ENCODE measurements at places on chromosomes 2 and 18.
A peak's percentile ranks its signal among the peaks of the same experiment; 100 is the strongest.

DNA sequence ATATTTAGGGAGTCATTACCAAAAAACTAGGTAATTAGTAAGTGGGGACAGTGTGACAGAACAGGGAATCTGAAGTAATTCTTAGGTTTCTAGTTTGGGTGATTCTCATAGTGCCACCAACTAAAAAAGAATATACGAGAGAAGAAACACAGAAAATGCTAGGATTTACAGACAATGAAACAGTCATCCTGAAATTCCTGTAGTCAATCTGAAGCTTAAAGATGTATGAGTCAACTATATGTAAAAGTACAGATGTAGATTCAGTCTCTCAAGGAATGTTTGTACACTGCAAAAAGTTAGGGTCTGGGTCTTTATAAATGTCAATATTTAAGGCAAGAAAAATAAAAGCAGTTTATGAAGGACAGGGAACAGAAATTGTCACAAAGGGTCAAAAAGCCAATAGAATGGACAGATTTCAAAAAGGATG is 107.0 kb downstream of the STRN start:
- no peak for DNase-seq

GRCh38 chr2:18399601-18400000 is 160.9 kb downstream of the RDH14 start:
- no peak for DNase-seq

DNA sequence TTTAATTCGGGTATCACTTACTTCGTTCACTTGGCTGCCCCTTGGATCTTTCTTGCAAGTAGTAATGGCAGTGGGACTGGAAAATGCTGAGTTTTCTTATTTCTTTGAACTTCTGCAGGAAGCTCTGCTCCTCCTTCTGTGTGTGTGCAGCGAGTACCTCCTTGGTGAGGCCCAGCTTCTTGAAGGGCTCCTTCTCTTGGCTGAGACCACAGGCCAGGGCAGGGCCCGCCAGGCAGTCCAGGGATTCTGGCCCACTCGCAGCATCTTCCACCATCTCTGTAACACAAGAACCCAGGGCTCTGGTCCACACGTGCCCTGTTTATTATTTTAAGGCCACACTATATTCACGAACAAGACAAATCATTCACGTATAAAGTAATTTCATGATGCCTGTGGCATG is 15.8 kb upstream of the HES6 start:
- DNase-seq, result peak; percentile 6

- no peak for DNase-seq
Measured at GRCh38 chr2:80725001-80725400, 420.4 kb upstream of the LRRTM1 start.

DNA sequence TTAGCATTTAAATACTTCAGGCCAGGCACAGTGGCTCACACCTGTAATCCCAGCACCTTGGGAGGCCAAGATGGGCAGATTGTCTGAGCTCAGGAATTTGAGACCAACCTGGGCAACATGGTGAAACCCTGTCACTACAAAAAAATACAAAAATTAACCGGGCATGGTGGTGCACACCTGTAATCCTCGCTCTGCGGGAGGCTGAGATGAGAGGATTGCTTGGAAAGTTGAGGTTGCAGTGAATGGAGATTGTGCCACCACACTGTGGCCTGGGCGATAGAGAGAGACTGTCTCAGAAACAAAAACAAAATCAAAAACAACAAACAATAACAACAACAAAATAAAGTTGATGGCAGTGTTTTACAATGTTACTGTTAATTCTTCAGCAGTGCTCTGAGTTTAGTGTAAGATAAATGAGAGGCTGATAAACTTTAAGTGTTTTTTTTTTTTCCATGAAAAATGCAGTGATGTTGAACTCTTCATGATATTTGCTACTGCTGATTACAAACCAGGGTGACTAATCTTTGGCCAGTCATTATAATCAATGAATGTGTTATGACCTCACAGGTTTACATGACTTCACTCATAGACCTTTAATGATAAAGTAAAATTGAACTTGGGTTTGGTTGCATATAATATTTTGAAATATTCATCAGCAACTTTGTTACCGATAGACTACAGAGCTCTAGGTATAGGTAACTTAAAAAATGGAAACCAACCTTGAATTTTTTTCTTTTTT is 2.5 kb downstream of the ITGAV start:
- no peak for DNase-seq

DNA sequence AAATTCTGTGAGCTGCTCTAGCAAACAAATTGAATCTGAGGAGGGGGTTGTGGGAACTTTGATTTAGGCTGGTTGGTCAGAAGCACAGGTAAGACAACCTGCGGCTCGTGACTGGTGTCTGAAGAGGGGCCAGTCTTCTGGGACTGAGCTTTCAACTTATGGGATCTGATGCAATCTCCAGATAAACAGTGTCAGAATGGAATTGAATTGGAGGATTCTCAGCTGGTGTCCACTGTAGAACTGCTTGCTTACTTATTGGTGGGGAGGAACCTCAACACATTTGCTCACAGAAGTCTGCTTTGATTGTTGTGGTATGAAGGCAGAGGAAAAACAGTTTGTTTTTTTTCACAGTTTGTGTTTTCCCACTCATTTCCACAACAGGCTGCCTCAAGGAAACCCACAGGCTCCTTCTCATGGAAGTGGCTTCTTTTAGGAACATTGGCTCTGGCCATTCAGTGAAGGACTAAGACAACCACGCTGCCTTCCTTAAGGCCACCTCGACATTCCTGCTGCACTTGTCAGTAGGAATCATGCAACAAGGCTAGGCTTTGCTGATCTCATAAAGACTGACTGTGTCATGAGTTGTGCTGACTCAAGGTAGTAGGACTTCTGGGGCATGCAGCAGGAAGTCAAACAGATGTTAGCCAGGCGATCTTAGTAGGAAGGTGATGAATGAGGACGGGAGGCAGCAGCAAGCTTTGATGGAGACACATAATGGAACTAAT is 104.7 kb downstream of the TSN start:
- DNase-seq, result no peak

GRCh38 chr2:235520787-235521186 is 26.9 kb downstream of the AGAP1 start:
- no peak for DNase-seq

GRCh38 chr2:30565851-30566358 is 118.9 kb downstream of the LCLAT1 start:
- DNase-seq, result no peak

GRCh38 chr2:172344159-172344558 is 83.2 kb upstream of the ITGA6 start:
- DNase-seq, result no peak

GRCh38 chr2:230327418-230328154 is 593 bp downstream of the SP140L start:
- no peak for DNase-seq

DNA sequence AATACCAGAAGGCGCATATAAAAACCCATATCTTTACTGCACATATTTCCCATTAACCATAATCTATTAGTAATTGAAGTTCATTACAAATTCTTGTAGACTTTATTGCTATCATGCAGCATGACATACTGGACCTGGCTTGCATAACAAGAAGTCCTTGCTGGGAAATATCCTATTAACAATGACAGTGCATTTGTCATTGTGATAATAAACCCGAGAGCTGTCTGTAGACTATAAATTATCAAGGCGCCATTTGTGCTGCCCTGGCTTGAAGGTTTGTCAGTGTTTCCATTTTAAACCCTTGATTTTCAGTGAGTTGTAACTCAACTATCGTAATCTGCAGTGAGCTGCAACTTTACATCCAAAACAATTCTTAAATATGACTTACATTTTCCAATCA is 59.0 kb downstream of the HNMT start:
- DNase-seq, result no peak

- no peak for DNase-seq
Measured at GRCh38 chr2:212505586-212505985, 33.0 kb downstream of the ERBB4 start.

- peak; percentile 97 for DNase-seq
Measured at GRCh38 chr2:32627814-32628579, at the start of gene TTC27. TTC27 (plus strand) TSS chr2:32628050; CDS start chr2:32628293, 243 bp downstream.

DNA sequence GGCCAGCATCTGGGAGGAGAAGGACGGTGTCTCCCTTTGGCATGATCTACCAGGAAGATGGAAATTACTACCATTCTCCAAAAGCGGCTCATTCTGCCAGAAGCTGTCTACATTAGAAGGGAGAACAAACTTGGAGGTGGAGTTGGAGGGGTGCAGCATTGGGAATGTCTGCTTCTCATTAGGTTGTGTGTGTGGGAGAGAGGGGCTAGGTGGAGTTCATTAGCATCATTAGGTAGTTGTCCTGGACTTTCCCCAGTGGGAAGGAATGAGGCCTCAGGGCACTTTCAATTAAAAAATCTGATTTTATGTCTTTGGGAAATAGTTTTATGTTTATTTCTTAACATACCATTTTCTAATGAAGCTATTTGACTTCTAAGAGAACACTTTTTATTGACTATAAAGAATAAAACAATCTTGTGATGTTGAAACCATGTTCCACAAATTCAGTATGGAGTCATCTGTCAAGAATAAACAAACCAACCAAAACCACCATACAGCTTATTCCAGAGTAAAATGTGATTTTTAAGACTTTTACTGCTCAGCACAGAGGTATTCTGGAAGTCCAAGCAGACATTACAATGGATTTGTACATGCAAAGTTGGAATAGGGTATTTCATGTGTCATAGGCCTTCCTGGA is 60.6 kb downstream of the VAPA start:
- DNase-seq, result no peak

DNA sequence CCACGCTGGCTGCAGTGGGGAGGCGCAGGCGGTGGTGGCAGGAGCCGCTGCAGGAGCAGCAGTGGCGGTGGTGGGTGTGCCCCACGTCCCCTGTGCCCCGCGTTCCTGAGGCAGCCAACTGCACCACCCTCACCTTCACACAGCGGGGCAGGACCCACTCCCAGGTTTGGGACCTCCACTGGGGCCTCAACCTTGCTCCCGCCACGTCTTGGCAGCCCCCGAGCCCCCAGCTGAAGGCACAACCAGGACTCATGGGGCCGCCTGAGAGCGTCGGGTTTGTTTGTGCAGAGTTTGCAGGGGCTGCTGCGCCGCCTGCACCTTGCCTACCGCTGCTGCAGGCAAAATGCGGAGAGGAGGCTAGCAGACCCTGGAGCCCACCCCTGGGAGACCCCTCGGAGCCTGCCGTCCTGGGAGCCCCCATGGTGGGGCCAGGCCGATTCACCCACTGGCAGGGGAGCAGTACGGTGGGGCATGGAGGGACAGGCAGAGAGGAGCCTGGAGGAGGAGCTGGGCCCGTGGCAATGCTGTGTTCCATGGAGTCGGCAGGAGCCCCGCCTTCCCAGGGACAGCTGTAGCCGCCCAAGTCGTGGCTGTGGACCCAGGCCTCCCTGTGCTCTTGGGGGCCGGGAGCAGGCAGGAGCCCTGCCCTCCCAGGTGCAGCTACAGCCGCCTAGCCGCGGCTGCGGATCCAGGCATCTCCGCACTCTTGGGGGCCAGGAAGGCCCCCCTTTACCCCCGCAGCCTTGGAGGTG is 14.7 kb upstream of the EML6 start:
- peak; percentile 60 for DNase-seq

- DNase-seq, result no peak
Measured at GRCh38 chr2:149020432-149020851, 18.1 kb upstream of the LYPD6B start.

DNA sequence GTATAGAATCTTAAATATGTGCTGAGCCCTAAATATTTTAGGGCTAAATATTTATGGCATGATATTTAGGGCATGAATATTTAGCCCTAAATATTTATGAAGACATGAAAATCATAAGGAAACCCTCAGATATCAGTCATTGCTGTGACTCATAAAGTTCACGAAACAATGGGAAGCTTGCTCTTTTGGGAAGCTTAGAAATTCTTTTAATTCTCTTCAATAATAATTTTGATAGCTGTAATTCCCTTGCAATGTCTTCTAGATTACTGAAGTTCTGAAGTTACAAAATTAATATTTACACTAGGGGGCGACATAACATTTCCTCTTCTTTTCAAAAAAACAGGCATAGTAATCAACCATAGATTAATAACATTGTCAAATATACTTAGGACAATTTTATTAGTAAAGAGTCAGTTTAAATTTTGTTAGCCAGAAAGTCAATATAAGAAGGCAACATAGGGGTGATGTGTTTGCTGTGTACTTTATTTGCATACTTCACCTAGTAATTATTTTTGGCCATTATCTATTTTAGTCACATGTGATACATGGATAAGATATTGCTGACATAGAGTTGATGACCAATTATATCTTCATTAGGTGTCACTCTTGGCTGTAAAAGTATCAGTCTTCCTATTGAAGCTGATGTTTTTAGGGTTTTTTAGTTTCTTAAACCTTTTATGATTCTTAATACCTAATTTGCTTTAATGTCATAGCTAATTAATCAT is 13.2 kb downstream of the ZNF804A start:
- no peak for DNase-seq

DNA sequence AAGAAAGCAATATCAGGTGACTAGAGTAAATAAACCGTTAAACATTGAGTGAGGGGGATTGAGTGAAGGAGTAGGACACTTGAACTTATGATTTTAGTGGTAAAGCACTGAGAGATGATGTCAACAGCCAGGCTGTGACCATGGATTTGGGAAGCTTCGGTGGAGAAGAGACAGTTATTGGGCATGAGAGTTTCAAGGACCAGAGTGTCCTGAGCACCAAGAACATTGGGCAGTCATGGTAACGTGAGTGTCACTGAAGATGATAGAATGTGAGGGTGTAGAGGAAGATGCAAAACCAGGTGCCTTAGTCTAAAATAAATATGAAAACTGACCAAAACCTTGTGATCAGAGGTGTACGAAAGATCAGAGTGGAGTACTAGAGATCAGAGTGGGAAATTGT is 248.1 kb downstream of the ASXL3 start:
- no peak for DNase-seq

- no peak for DNase-seq
Measured at GRCh38 chr2:199484927-199485326, 27.2 kb upstream of the SATB2 start.

DNA sequence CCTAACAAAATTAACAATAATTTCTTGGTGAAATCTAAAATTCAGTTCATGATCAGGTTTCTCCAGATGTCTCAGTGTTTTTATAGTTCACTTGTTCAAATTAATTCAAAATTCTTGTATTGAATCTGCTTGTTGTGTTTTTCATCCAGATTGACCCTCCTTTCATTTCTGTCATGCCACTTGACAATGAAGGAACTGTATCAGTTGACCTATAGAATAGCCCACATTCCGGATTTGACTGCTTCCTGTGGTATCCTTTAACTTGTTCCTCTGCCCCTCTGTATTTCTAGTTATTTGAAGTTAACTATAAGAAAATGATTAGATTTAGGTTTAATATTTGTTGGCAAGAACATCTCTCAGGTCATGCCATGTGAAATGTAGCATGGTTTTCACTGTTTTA is 53.3 kb downstream of the TWSG1 start:
- no peak for DNase-seq

- DNase-seq, result no peak
Measured at GRCh38 chr2:100894105-100894795, 74.3 kb downstream of the NPAS2 start.

GRCh38 chr18:23487738-23488570 is 15.4 kb upstream of the RMC1 start:
- DNase-seq, result peak; percentile 70
